ENCODE measurements at places on chromosomes 1 and 21.

DNA sequence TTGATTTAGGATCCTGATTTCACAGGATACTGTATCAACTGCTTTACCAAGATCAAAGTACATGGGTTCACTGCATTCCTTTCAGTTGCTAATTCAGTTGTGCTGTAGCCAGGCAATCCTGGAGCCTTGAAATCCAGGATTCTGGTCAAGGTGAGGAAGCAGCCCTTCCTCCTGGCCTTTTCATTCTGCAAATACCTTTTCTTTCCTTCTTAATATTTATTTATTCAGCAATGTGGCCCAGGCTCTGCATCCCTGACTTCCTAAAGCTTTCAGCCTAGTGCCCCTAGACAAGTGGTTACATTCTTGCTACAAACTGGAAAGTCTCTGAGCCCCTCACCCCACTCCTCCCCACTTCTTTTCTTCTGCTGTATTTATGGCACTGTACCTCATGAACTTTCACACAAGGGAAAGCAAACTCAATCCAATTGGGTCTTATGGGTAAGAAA lies 16.2 kb downstream of the LRRC8D start:
- DNase-seq, result no peak

DNA sequence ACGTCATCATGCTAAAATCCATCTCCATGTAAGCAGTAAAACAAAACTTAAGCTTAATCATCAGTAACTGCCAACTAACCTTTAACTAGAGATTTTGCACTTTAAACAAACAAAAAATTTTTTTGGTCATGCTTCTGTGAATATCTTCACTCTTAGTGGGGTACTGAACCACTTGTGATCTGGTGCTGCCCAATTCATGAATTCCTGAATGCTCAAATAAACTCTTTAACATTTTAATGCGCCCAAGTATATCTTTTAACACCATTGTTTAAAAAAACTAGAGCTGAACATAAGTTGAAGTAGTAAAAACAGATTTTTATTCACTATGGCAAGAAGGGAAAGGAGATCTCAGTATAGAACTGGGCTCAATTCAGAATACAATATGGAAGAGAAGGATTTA lies 196.9 kb upstream of the USP24 start:
- no peak for DNase-seq

DNA sequence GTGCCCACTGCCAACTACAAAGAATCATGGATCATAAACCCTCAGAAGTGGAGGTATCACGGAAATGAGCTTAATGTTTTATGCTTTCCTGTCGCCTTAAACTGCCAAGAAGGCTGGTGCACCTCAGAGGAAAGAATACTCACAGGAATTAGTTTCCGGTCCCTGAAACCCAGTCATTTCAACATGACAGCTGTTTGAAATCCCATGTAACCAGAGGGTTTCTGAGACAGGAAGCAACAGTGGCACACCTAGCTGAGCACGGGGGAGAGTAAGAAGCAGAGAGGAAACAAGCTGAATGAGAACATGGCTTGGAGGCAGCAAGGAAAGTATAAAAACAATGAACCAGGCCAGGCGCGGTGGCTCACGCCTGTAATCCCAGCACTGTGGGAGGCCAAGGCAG lies 3.9 kb downstream of the JAK1 start:
- no peak for DNase-seq

DNA sequence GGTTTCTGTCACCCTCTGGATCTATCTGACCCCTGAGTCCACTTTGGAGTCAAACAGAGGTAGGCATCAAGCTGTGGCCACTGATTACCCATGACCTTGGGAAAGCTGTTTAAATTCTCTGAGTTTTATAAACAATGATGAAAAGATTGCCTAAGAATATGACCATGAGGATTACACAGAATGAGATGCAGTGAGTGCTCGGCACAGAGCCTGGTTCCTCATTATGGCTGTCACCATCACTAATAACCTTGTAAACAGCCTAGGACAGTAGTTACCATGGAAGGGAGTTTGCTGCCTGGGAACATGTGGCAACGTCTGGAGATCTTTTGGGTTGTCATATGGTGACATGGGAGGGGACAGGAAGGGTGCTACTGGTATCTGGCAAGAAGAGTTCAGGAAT lies 248.3 kb upstream of the KAZN start:
- DNase-seq, result no peak

- DNase-seq, result no peak
Observed at GRCh38 chr1:85976516-85977205, 179.9 kb downstream of the COL24A1 start.

DNA sequence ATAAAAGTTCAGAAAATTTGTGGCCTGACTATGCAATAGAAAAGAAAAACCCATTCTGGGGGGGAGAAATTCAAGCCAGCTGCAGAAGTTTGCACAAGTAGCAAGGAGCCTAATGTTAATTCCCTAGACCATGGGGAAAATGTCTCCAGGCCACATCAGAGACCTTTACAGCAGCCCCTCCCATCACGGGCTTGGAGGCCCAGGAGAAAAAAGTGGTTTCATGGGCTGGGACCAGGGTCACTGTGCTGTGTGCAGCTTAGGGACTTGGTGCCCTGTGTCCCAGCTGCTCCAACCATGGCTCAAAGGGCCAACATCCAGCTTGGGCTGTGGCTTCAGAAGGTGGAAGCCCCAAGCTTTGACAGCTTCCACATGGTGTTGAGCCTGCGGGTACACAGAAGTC lies 42.0 kb downstream of the IL23R start:
- no peak for DNase-seq

- DNase-seq, result no peak
Observed at GRCh38 chr1:58201492-58202106, 344.9 kb downstream of the OMA1 start.

DNA sequence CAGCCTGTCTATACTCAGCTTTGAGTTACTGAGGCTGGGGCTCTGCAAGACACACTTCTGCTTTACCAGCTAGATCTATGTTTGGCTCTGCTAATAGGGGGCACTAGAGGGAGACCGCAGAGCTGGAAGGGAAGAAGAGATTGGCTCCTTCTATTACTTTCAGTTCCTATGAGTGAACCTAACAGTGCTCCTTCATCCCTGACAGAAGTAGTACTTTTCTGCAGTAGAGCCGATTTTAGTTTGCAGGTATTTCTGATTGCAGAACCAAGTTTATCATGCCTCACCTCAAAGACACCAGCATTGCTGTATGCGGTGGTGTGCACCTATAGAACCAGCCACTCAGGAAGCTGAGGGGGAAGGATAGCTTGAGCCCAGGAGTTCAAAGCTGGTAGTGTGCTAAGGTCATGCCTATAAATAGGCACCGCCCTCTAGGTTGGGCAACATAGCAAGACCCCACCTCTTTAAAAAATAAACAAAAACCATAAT lies 5.7 kb upstream of the ZDHHC18 start:
- peak; percentile 30 for DNase-seq

DNA sequence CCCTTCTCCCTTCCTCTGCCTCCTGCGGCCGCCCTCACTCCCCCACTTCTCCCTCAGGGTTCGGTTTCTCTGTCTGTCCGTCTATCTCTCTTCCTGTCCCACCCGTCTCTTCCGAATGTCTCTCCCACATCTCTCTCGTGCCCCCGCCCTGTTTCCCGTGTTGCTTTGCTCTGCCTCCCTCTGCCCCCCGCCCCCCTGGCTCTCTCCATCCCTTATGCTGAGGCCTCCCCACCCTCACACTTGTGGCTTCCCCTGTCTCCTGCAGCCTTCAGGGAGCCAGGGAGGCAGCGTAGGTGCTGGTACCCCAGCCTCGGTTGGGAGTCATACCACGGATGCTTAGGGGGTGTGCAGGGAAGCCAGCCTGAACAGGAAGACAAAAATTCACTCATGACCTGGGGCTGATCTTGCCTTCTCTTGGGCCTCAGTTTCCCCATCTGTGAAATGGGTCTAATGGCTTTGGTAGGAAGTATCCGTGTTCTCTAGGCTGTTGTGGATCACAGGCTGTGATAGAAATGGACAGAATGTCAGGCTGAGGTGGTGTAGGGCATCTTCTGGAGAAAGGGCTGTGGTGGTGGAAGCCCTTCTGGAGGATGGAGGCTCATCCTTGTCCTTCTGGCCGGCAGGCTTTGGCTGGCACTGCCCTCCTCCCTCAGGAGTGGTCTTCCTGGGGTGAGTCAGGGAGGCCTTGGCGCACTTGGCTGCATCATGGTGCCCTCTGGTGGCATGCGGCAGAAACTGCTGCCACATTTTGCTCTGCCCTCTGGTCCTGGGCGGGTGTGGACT lies 55.5 kb downstream of the FOXO6 start:
- peak; percentile 58 for DNase-seq

- DNase-seq, result no peak
Observed at GRCh38 chr1:182897696-182898095, 55.3 kb downstream of the SHCBP1L start.

DNA sequence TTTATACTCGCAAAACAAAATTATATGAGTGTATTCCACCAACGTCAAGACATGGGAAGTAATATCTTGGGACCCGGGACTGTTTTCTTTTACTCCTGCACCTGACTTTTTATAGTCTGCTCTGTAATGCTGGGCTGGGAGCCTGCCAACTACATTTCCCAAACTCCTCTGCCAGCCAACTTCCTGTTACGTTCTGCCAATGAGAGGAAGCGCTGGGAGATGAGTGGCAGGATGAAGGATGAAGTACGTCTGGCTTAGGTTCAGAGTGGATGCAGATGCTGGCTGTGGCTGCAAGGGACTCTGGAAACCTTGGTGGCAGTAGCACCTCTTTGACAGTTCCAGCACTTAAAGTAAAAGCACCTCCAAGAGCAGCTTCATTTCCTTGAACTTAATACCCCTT lies 59.6 kb downstream of the USP24 start:
- peak; percentile 79 for DNase-seq

GRCh38 chr1:225026701-225027100 lies 97.2 kb downstream of the DNAH14 start:
- DNase-seq, result no peak

Measured in globus pallidus (tissue), 1 donor.